ENCODE measurements at places on chromosomes 1 and 21.

DNA sequence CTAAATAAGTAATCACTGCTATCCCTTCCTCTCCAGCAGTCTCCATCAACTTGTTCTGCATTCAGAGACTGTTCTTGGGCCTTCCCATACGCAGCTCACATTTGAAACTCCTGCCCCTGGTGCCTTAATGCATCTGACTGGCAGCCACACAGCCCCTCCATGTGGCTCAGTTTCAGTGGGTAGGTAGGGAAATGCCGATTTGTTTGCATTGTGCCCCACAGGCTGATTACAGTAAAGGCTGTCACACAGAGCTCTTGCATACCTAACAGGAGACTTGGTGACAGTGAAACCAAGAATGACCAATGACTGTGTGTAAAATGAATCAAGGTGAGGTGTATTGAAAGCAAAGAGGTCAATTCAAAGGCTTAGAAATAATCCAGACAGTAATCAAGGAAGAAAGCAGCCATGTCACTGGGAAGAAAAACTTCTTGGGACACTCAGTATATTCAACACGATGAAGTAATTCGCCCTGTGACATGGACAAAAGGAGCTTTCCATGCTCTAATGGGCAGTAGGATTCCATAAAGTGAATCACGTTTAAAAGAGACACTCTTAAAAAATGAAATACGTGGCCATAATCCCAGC lies 12.7 kb upstream of the B3GALNT2 start:
- no peak for DNase-seq

DNA sequence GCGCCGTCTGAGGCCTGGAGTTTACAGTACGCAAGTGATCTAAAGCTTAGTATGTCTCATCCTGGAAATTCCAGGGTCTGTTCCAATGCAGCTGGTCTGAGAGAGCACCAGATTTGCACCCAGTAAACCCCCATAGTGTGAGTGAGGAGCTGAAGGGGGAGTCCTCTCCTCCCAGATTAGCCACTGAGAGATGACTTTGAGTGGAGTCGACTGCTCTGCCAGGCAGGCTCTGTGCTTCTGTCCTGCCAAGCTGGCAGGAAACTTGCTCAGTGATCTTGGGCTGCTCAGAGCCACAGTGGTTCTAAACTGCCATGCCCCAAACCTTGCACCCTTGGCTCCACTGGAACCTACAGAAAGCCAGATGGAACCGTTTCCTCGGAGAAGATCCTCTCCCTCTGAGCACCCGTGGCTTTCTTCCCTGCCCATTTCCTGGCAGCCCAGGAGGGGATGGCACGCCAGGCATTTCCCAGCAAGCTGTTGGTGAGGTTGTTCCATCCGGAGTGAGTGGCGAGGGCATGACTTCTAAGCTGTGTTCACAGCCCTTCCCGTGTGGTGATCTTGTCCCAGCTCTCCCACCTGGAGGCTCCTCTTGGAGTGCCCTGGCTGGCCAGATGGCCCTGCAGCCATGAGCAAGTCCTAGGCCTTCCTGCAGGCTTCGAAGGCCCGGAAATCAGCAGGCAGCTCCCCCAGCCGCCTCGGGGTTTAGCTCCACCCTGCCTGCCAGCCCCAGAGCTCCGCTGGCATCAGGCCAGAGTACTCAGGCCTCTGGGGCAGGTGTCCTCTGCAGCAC lies 125.9 kb upstream of the VAMP3 start:
- no peak for DNase-seq

GRCh38 chr1:165496501-165496900 lies 47.3 kb upstream of the LRRC52 start:
- DNase-seq, result no peak

DNA sequence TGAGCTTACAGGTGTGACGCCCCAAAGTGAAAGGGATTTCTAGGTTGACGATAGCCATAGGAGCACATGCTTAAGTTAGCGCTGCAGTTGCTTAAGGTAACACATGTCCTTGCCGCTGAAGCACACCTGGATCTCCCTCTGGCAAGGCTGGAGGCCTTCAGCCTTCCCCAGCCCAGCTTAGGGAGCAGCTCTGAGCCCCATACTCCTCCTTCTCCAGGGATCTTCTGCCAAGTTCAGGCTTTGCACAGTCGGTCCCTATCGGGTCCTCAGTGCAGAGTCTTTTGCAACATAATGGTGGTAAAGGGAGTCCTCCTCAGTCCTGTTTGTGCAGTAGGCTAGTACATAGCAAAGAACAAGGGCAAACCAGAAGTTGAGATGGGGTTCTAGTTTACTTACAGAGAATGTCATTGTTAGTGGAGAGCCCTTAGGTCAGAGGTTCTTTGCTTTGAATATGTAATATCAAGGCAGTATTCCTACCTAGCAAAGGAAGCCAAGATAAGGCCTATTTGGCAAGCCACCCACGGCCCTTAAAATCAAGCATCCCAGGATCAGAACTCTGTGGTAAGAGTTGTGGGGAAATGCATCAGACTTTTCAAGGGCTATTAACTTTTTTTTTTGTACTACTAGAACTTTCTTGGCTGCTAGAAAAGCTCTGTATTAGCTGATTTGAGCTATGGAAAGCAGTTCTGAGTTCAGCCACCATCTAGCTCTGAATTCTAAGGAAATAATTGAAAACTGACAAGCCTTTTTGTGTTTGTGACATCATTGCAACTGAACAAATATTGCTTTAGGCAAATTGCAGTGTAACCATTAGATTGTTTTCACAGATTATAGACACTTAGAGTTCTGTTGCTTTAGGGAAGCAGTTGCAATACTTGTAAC lies 1.4 kb downstream of the EVA1C start:
- peak; percentile 63 for DNase-seq

DNA sequence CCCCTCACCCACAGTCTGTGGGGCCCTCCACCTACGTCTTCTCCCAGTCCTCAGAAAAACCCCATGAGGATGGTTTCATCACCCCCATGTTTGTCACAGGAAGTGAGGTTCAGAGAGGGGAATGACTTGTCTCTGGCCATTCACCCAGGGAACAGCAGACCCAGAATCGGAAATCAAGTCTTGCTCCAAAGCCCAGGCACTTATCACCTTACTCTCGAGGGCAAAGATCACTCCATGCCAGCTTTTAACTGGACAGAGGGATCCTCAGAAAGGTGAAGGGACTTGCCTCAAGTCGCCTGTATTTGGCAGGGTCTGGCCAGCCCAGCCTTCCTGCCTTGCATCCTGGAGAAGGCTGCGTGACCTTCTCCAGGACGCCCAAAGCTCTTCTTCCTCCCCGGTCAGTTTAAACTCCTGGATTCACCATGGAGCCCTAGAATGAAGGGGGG lies 57.9 kb upstream of the SSBP3 start:
- DNase-seq, result peak; percentile 64

- no peak for DNase-seq
Measured at GRCh38 chr21:16124378-16125138, 394.8 kb downstream of the USP25 start.

DNA sequence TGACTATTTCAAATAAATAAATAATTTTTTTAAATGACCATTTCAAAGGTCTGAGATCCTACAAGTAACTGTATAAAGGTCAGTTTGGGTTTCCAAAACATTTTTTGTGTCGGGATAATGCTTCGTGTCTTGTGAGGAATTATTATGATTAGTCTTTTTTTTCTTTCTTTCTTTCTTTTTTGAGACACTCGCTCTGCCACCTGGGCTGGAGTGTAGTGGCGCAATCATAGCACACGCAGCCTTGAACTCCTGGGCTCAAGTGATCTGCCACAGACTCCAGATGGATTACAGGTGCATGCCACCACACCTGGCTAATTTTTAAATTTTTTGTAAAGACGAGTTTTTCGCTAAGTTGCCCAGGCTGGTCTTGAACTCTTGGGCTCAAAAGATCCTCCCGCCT lies 1.9 kb upstream of the SDE2 start:
- no peak for DNase-seq

DNA sequence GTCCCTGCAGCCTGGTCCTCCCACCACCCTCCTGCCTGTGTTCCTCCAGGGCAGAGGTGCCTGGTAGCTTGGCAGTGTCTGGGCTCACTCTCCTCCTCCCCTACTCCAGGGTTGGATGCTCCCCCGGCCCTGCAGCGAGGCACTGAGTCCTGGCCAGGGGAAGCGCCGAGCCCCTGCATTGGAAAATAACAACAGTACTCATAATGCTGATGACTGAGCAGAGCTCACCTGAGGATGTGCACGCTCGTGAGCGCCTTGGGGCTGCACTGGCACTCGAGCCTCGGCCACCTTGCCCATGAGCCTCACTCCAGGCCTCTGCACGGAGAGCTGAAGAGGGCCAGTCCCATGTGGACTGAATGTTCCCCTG lies 6.0 kb upstream of the ACTRT2 start:
- DNase-seq, result no peak

GRCh38 chr1:4327142-4327541 lies 327.3 kb upstream of the AJAP1 start:
- DNase-seq, result no peak

- no peak for DNase-seq
Measured at GRCh38 chr1:226735576-226735975, 3.5 kb downstream of the ITPKB start.

GRCh38 chr1:2229037-2229864 lies 1.1 kb downstream of the SKI start:
- DNase-seq, result peak; percentile 82

DNA sequence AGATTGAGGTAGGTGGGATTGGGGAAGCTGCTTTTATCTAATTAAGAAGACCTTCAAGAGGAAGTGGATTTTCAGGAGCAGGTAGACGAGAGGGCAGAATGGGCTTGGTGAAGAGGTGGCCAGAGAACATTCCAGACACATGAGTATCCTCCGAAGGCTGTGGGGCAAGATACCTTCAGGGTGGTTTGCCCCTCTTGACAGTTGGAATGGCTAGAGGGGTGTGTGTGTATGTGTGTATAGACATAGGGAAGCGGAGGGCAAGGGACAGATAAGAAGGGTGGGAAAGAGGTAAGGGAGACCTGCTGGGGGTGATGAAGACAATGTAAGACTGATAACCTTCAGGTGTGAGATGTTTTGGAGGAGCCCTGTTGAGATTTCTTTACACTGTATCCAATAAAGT lies 46.8 kb upstream of the TSPAN2 start:
- no peak for DNase-seq

DNA sequence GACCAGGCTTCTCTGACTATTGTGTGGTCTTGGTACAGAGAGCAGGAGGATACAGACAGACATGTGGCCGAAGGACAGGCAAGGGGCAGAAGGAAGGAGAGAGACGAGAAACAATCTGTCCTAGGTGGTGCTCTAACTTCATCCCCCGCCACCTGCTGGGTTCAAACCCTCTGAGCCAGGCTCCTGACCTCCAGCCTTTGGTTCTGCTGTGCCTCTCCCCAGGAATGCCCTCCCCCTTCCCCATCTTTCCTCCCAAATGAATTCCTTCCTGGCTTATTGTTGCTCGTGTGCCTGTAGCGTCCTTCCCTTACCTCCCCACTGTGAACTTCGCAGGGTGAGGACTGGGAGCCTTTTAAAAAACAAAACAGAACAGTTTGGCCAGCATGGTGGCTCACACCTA lies 5.4 kb downstream of the TCEA3 start:
- no peak for DNase-seq

- peak; percentile 65 for DNase-seq
Measured at GRCh38 chr21:14864211-14865021, 200.4 kb downstream of the NRIP1 start.

- no peak for DNase-seq
Measured at GRCh38 chr21:26368591-26369320, 198.2 kb upstream of the APP start.

- no peak for DNase-seq
Measured at GRCh38 chr1:199734186-199734585, 293.3 kb upstream of the NR5A2 start.

DNA sequence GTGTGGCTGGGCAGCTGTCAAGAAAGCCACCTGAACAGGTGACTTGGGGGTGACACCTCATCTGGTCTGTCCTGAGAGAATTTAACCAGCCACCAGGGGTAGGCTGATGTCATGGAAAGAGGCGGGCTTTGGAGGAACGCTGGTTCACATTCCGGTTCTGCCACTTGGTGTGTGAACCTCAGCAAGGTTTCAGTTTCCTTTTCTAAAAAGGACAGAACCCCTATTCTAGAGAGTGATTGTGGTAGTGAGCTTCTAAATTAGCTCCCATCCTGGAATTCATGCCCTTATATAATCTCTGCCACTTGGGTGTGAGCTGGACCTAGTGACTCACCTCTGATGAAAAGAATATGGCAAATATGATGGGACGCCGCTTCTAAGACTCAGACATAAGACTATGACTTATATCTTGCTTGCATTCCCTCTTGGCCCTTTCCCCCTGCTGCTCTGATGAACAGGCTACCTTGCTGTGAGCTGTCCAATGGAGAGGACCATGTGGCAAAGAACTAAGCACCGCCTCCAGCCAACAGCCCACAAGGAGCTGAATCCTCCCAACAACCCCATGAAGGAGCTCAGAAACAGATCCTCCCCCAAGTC lies 332.1 kb downstream of the RRAGC start:
- DNase-seq, result peak; percentile 75

GRCh38 chr21:15071009-15071408 lies 6.2 kb upstream of the NRIP1 start:
- no peak for DNase-seq
